Activated CD8-positive, alpha-beta memory T cell treated with anti-CD3 and anti-CD28 coated beads, Interleukin-2, amount 50 U/mL, for 4 hours (primary cell): ENCODE measurements at places on chromosomes 13 and 19.

DNA sequence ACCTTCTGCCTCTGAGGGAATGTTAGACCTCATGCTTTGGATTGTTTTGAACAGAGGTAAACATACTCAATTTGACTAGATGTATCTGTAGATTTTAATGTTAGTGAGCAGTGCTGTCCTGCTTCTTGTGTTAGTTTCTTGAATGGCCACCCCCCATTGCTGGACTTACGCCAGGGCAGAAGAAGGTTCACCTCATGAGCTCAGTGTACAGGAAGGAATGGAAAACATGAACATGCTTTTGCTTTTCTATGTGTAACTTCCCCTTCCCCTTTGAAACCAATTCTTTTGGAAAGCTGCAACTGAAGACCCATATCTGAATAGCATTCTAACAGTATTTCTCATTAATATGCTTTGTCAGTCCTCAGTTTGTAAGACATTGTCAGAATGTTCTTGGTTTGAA, 32.3 kb downstream of the WASF3 start:
- no peak for DNase-seq

DNA sequence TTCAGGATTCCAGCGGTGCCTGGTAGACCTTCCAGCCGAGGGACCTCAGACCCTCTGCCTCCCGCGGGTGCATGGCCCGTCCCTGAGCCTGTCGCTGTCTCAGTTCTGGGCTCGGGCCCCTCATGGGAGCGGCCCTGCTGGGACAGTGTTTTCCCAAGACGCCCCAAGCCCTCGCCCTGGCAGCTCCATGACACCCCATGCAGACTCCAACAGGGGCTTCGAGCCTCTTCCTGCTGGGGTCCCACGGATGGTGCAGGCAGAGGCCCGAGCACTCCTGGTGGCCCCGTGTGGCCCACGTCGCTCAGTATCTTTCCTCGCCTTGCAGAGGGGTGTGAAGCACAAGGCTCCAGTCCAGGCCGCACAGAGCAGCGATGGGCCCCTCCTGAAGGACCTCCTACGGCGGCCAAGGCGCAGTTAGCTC, 88.8 kb upstream of the MCF2L start:
- DNase-seq: no peak

DNA sequence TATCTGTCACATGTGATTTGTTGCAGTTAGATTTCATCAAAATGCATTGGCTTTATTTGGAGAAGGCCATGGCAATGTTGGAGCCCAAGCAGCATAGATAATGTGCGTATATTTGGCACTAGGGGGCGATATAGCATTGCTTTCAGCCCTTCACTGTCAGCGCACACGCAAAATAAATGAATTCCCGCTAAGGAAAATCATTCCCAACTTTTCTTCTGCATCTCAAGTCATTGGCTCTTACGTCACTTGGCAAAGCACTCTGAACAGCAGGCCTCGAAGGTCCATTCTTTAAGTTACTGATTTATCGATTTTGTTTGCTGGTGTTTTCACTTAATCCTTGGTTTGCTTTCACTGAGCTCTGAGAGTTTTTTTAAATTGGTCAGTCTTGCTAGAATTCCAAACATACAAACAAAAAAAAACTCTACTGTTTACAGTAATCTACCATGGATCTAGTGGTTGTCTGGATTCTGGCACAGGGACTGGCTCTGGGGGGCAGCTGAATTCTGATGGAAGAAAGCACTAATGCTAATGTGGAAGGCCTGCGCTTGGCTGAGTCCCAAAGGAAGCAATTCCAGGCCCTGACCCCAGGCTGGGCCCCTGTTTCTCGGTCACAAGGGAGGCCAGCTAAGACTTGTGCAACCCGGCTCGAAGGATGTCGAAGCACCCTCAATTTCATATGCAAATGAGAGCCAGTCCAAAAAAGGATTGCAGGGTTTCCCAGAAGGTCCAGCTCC, 97.7 kb upstream of the IPO5 start:
- no peak for DNase-seq

- DNase-seq: no peak
These were observed 11.9 kb upstream of the APOC4 start for GRCh38 chr19:44930088-44930487.

DNA sequence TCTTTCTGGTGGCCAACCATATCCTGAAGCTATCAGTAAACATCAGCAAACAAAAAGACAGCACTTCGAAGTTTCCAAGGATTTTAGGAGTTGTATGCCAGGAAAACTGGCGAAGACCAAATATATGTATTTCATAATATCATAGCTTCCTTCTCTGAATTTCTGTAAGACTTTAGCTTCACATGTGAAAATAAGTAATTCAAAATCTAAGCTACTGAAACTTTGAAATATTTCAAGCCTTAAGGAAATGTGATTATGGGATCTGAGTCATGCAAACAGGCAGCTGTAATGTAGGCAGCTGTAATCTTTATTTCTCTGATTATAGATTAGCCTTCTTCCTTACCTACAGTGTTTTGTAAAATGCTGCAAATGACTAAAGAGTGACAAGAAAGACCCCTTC, 70.7 kb upstream of the ANKRD10 start:
- no peak for DNase-seq

DNA sequence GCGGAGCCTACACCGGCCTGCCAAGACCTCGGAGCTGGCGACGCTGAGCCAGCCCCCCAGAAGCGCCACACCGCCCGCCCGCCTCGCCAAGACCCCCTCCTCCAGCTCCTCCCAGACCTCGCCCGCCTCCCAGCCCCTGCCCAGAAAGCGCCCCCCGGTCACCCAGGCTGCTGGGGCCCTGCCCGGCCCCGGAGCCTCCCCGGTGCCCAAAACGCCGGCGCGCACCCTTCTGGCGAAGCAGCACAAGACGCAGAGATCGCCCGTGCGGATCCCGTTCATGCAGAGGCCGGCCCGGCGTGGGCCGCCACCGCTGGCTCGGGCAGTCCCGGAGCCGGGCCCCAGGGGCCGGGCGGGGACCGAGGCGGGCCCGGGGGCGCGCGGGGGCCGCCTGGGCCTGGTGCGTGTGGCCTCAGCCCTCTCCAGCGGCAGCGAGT, 10.2 kb downstream of the C19orf25 start:
- peak; percentile 52 for DNase-seq

GRCh38 chr13:101590479-101590878, 138.0 kb downstream of the ITGBL1 start:
- no peak for DNase-seq

DNA sequence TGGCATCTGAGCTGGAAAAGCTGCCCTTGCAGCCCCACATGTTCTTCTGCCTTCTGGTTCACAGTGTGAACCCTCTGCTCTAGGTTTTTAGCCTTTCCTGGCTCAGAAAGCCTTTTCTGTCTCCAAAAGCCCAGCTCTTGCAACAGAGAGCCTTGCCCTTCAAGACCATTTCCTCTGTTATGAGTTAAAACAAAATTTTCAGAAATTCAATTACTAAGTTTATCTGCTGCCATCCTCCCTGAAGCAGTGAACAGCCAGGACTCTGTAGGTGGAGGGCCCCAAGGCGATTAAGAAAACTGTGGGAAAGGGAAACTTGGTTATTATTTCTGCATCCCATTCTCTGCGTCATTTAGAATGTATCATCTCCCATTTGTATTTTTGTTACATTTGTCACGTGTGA, 18.8 kb downstream of the FAM124A start:
- no peak for DNase-seq

DNA sequence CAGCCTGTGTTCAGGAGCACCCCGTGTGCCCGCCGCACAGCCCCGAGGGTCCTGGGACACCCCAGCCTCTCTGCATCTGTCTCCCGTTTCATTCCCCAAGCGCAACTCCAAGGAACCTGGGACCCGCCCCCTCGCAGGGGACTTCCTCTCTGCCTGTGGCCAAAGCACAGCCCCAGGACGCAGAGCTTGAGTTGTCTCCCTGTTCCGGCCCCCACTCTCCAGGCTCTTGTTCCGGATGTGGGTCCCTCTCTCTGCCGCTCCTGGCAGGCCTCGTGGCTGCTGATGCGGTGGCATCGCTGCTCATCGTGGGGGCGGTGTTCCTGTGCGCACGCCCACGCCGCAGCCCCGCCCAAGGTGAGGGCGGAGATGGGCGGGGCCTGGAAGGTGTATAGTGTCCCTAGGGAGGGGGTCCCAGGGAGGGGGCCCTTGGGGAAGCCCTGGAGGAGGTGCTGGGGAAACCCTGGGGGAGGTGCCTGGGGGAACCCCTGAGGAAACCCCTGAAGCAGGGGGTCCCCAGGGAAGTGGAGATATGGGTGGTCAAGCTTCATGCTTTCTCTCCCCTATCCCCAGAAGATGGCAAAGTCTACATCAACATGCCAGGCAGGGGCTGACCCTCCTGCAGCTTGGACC, 1.3 kb downstream of the HCST start:
- peak; percentile 92 for DNase-seq

DNA sequence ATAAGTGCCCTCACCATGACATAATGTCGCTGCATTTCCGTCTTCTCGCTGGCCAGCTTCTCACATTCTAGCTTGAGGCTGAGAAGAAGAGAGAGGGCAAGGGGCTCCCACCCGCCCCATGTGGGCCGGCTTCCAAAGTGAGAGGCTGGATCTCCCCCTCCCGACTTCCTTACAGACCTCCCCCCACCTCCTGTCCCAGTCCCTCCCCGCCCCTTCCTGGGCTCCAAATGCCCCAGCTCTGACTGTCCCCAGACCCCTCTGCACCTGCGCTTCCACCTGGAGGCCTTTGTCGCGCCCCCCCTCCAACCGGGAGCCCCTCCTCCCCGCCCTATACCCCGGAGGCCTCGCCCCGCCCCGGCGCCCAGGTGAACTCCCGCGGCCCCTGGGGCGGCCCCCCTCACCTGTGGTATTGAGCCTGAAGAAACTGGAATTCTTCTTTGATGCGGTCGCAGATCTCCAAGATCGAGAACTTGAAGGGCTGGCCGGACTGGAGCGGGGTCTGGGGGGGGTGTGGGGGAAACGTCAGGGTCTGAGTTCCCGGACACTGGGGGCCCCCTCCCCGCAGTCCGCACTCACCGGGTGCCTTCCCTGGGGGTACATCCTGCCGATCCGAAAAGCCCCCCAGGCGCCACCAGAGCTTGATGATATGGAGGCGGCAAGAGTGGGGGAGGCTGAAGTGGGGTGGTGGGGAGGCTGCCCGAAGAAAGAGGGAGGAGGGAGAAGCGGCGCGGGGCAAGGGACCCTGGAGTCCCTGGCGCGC, 595 bp downstream of the TLE2 start:
- no peak for DNase-seq
